ENCODE measurements at places on chromosomes 1 and 21.

DNA sequence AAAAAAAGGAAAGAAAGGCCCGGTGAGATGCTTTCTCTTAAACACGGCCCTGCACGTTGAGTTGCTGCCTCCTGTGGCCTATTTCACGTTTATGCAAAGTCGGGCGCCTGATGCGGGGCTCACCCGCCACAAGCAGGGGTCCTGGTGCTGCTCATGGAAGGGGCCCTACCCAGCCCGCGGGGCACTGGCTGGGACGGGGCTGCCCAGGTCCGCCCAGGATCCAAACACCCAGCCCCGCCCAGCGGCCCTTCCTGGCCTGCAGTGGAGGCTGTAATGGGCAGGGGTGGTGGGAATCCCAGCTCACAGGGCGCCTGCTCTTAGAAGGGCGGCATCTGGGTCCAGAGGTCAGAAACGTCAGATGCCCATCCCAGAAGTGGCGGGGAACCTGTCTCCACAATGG is 1.6 kb downstream of the COL6A2 start:
- no peak for DNase-seq

DNA sequence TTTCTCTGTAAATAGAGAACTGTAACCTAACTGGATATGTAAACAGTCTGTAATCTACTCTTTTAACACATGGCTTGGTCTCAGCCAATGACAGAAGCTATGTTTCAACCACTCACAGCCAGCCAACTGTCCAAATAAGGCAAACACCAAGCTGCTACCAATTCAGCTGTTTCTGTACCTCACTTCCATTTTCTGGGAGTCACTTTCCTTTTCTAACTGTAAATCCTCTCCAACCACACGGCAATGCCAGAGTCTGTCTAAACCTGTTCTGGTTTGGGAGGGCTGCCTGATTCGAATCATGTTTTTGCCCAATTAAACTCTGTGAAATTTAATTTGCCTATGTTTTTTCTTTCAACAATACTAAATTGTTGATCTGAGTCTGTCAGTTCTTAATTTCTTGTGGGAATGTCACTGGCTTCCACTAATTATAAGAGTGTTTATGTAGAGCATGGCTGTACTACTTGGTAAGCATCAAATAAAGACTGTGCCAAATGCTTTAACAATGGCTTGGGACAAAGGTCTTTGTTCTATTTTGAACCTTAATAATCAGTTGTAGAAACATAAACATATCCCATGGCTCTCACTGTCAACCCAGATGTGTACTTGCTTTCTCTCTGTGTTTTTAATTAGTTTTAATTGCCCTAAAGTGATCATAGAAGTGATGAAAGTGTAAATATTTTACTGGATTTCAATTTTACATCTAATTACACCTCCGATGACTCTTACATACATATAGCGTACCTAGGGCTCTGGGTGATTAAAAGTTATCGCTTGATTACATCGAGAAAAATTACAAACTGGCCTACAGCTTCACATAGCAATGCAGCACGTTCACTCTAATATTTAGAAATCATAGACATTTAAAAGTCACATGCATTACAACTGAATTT is 1144.6 kb upstream of the TMPRSS15 start:
- no peak for DNase-seq

DNA sequence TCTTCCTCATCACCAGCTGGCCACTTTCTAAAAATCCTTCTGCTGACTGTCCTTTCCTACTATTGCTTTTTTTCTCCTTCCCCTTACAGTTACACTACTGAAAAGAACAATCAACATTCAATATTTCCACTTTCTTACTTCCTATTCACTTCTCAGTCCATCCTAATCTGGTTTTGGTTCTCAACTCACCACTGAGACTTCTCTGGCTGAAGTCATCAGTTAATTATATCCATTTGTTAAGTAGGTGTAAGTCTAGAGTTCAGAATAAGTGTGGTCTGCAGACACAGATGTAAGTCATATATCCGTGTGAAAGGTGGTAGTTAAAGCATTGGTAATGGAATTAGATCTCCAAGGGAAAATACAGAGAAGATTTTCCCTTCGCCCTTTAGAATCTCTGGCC is 21.4 kb downstream of the PEA15 start:
- DNase-seq: no peak

GRCh38 chr1:2279210-2279639 is 51.1 kb downstream of the SKI start:
- no peak for DNase-seq

- no peak for DNase-seq
These were observed 159.5 kb downstream of the RRAGC start for GRCh38 chr1:38700077-38700470.

GRCh38 chr1:100542285-100542684 is 4.3 kb downstream of the GPR88 start:
- no peak for DNase-seq

- DNase-seq: no peak
These were observed 6.4 kb upstream of the THEM5 start for GRCh38 chr1:151859891-151860293.

GRCh38 chr1:38336961-38337360 is 290.4 kb upstream of the POU3F1 start:
- no peak for DNase-seq

- DNase-seq: no peak
These were observed 14.8 kb upstream of the MATN1 start for GRCh38 chr1:30738040-30738714.

DNA sequence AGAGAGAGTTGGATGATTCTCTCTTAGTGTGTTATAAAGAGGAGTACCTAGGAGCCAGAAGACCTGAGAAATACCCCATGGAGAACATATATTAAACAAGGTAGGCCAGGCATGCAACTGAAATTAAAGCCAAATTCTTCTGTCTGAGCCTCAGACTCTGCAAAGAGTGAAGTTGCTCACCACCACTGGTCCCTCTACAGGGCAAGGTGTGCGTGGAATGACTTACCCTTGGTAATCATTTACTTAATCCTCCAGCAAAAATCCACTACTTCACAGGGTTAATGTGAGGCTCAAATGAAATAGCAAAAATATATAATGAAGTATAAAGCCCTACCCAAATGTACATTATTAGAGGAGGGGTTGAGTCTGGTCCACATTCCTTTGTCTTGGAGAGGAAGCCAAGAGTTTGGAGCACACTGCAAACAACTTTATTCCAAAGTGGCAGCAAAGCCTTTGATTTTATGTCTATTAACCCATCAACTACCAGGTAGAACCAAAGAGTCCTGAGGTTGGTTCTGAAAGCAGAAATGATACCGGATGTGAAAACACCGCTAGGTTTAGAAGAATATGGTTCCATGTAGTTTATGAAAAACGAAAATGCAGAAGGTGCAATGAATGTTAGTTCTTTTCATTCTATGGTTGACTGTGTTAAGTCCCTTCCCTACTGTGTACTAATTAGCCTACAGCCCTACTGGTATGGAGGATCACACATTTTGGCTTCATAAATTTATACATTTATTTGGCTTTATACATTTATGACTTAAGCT is 8.5 kb downstream of the SSR2 start:
- DNase-seq: no peak

GRCh38 chr21:38037416-38037815 is 121.2 kb upstream of the KCNJ6 start:
- DNase-seq: no peak

DNA sequence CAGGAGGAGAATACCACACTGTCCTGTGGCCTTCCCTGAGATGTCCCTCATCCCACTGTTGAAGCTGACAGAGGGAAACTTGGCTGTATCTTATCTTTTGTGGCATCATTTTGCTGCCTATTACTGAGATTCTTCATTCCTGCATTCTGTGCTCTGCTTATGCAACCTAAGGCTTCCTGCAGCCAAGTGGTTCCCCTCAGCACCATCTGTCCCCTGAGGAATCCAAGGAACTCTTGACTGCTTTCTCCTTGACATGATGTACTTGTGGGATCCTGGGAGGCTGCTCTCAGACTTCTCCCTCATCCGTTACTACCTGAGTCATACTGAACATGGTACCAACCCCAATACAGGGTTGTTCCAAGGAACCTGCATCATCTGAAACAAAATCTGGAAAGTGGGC is 21.1 kb upstream of the RIMKLA start:
- no peak for DNase-seq

- no peak for DNase-seq
These were observed 250.2 kb downstream of the LTN1 start for GRCh38 chr21:28742527-28742926.

DNA sequence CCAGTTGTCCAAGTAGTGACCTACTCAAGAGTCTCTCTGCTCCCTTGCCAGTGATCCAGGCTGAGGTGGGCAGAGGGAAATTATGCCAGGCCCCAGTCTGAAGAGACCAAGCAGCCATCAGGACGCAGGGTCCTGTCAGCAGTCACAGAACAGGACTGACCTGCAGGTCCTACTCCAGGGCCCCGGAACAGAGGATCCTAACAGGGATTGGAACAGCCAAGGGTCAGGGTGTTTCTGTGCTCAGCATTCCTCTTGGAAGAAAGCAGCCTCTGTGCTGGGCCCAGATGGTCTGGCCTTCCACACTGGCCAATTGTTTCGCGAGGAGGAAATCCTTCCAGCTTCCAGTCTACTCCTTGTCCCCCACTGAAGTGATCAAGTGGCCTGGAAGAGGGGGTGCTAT is 41.6 kb upstream of the USP1 start:
- DNase-seq: no peak

- DNase-seq: no peak
These were observed 236.9 kb upstream of the VAMP3 start for GRCh38 chr1:7534061-7534825.

- peak; percentile 62 for DNase-seq
These were observed 31.8 kb upstream of the BCL10 start for GRCh38 chr1:85307987-85308832.

- DNase-seq: no peak
These were observed 21.3 kb upstream of the EFHD2 start for GRCh38 chr1:15388201-15388880.

DNA sequence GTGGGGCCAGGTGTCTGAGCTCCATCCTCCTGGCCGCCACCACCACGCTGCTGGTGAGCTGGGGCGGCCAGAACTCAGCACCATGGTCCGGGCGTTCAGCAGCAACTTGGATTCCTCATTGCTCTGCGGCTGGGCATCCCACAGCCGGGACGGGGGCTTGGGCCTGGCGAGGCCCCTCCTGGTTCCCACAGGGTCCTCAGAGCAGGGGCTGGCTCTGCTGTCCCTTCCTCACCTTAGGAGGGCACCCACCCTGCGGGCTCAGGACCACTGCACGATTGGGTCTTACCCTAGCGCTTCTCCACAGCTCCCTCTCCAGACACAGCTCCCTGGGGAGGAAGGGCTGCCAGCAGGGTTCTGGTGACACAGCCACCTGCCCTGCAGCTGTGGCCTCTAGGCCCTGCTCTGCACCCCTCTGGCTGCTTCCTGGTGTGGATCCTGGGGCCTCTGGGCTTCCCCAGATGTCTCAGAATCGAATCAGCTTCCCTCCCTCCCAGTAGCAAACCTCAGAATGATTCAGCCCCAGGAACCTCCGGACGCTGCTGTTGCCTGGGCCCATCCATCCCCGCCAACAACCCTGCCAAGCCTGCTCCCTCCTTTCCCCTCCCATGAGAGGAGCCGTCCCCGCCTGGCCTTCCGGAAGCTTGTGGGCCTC is 25.0 kb downstream of the CRYAA start:
- DNase-seq: no peak

- no peak for DNase-seq
These were observed 1.1 kb downstream of the CLCN6 start for GRCh38 chr1:11807133-11807532.

DNA sequence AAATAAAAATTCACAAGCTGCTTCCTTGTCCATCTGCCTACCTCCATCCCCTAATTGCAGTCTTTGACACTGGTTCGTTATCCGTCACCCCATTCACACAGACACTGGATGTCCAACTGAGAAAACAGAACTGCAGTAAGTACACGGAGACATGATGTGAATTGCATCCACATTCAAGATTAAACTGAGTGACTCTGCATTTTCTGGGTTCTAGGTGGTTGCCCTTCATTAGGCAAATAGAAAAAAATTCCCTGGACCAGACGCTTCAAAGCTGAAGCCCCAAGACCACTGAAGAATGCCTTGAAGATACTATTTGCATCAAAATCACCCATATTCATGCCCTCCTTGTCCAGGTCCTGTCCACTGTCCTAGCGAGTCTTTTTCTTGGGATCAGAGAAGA is 7.9 kb upstream of the ALG6 start:
- no peak for DNase-seq

GRCh38 chr1:78493451-78493850 is 2.7 kb downstream of the PTGFR start:
- DNase-seq: no peak

DNA sequence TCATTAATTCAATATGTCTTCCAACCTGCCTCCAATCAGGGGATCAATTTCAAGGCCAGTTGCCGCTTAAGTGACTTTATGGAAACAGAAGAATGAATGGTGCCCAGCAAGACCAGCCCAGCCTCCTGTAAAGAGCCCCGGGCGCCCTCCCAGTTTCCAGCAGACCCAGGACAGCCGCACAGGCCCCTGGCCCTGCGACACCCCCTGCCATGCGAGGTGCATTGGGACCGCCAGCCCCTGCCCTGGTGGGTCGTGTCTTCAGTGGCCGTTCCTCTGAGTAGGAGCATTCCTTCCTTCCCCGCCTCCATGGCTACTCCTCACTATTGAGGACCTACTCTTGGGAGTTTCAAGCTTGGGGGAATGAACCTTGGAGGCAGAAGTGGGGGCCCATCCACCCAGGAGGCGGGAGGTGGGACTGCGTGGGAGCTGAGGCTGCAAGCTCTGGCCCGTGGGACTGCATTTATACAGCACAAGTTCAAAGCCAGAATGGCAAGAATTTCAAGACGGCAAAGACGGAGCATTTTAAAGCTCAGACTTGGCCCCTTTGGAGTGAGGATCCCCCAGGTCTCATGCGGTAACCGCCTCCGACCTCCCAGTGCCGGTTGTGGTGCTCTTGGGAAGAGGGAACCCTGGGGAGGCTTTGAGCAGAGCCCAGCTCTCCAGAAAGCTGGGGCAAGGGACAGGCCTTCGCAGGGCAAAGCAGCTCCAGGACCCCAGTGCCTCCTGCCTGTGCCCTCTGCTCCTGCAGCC is 73.1 kb upstream of the ACTRT2 start:
- no peak for DNase-seq

- no peak for DNase-seq
These were observed 3.3 kb downstream of the CDC42SE1 start for GRCh38 chr1:151056149-151056548.

DNA sequence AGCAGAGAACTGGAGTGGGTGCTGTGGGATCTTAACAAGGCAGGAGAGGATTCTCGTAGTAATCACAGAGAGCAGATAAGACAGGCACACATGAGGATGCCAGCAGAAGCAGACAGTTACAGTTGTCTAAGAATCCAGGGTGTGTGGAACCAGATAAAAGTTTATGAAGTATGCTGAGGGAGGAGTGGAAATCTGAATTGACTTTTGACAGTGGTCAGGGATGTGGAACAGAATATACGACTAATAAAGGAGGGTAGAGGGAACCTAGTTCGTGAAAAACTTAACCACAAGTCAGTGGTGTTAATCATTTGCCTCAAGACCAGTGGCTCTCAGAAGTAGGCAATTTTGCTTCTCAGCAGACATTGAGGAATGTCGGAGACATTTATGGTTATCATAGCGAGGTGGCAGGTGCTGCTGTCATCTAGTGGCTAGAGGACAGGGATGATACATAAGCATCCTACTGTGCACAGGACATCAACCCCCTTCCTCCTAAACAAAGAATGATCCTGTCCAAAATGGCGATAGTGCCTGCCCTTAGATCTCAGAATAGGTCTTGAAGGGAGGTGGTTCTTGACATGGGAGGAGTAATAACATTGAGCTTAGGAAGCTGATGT is 3.0 kb downstream of the LRRC8D start:
- no peak for DNase-seq

GRCh38 chr1:21884456-21885235 is 52.5 kb downstream of the HSPG2 start:
- no peak for DNase-seq
